Lower lobe of right lung (tissue), 2 donors: ENCODE measurements at places on chromosomes 2 and 18. TPM values are rescaled to one million over a fixed set of nuclear protein-coding genes. Genes with fewer than 3 reads are reported as not detected.
A peak's percentile ranks its signal among the peaks of the same experiment; 100 is the strongest.

- H3K27ac ChIP-seq: no peak overlapping the region
- no peaks in the 10 kb centered on the region for H3K27me3 ChIP-seq
- H3K36me3 ChIP-seq: no peaks in the 10 kb centered on the region
- no peak overlapping the region for H3K4me3 ChIP-seq
These were observed 1271.7 kb downstream of the CNTNAP5 start for GRCh38 chr2:125296742-125297141.

- no peaks in the 10 kb centered on the region for H3K36me3 ChIP-seq
- H3K4me1 ChIP-seq: no peaks in the 10 kb centered on the region
These were observed 1059.3 kb upstream of the GYPC start for GRCh38 chr2:125596612-125597011.

DNA sequence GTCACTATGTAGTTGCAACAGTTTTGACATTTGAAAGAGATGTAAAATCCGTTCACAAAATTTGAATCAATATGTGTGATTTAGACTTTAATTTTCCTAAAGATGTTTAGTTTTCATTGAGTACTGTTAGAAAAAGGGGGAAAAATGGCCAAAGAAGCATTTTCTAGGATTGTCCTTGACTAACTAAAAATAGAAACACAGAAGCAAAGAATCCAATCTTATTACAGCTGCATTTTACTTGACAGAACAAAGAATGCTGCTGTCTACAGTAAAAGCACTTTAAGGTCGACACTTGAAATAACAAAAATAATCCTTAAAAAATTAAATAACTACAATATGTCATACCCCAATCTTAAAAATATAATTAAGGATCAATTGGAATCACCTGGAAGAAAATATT, 48.9 kb downstream of the FRZB start:
- no peak for DNase-seq
- no peaks in the 10 kb centered on the region for H3K27me3 ChIP-seq
- H3K4me1 ChIP-seq: no peaks in the 10 kb centered on the region
- H3K4me3 ChIP-seq: no peak overlapping the region
- no peaks in the 10 kb centered on the region for H3K36me3 ChIP-seq

DNA sequence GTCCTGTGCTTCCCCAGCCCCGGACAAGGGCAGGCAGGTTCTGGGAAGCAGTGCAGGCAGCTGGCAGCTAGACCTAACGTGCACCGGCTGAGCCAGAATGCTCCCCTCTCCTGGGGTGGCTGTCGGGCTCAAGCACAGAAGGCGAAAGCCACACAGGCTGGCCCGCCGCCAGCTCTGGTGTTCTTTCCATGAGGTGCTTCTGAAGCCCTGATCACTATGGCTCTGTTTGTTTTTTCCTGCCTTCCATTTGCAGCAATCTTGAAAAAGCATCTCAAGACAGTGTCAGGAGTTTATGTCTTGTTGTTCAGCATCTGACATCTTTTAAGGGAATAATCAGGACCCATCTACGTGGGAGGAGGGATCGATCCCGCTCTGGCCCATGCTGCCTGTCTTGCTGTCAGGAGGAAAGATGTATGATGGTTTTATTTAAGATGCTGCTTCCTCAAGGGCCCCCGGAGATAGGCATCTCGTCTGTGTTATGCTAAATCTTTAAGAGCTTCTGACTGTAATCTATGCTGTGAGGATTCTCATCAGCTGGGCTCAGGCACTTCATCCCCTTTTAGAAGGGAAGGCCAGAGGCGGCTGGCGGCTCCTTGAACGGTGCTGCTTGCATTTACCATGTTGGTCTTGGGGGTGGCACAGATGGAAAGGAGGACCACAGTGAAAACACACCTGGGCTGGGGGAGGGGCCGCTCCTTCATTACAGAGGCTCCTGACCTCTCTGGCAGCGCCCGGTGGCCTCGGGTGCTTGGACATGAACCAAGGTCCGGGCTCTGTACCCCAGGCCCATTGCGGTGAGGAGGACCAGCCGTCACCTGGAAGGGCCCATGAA, 118.5 kb upstream of the HDAC4 start:
- H3K36me3 ChIP-seq: no peaks in the 10 kb centered on the region
- no peaks in the 10 kb centered on the region for H3K27me3 ChIP-seq
- DNase-seq: peak; percentile 52
- no peak overlapping the region for H3K4me3 ChIP-seq
- no peaks in the 10 kb centered on the region for H3K4me1 ChIP-seq

DNA sequence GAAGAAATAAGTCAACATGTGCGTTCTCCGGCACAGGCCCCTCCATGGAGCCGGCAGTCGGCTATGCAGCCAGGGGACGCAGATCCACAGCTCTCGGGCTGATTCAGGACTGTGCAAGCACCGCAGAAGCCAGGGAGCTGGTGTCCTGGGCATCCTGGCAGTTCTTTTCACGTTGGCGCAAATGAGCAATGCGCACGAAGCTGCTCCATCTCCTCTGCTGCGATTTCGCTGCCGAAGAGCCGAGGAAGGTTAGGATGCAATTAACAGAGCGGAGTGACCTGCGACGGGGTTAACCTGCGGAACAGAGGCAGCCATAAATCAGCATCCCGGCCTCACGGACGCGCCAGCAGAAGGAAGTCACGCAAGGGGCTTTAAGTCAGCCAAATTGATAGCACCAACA, 107.1 kb upstream of the POU3F3 start:
- no peaks in the 10 kb centered on the region for H3K4me1 ChIP-seq
- no peak overlapping the region for H3K27ac ChIP-seq
- no peaks in the 10 kb centered on the region for H3K36me3 ChIP-seq
- no peak for DNase-seq
- H3K4me3 ChIP-seq: no peak overlapping the region

GRCh38 chr2:197071790-197072436, 145.4 kb upstream of the PGAP1 start:
- H3K4me1 ChIP-seq: no peaks in the 10 kb centered on the region
- no peak overlapping the region for H3K27ac ChIP-seq
- no peak overlapping the region for H3K4me3 ChIP-seq
- no peaks in the 10 kb centered on the region for H3K27me3 ChIP-seq
- no peak for DNase-seq
- peaks cover 19% of the 10 kb centered on the region for H3K36me3 ChIP-seq

DNA sequence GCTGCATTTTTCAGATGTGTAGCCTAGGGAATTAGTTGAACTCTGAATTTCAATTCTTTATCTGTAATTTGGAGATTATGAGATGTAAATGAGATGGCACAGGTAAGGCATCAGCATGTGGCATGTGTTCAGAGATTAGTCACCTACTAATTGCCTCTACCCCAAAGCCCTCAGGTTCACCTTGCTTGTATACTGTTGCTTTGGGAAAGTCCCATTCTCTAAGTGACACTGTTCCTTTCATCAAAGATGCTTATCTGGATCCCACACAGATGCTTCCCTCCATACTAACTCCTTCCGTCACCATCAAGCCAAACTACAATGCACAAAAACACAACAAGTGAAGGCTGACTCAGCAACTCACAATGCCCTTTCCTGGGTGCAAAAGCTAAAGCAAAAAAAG, 143.7 kb downstream of the LRATD1 start:
- no peak for DNase-seq
- H3K4me3 ChIP-seq: no peak overlapping the region
- no peaks in the 10 kb centered on the region for H3K27me3 ChIP-seq
- H3K27ac ChIP-seq: no peak overlapping the region

DNA sequence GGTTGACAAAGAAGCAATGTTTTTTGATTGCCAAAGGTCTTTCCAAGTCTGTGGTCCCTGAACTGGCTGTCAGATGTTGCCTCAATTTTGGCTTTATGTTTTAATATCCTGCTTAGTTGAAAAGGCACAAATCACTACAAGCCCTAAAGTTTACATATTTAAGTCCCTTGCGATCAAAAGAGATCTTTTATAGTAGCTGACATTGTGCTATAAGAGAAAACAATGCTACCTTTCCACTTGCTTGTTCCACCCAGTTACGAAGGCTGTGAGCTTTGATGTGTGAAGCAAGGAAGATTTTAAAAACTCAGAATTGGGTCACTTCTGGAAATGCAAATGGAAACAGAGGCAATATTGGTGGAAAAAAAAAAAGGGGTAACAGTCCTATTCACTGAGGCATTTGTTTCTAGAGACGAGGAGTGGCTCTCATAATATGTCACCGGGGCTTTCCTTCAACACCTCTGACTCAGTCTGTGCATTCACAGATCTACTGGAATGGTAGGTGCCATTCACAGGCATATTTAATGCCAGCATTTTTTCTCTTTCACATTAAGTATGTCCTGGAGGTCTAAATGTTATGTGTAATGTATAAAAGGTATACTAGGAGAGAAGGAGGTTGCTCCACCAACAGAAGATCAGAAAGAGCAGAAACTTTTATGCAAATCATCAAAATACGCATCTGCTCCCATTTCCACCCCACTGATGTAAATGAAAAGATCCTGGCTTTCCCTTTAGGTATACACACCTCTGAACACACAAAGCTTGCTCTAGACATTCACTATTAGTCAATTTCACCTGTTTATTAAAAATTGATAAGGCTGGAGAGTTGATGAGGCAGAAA, 91.8 kb downstream of the TGIF1 start:
- no peak for DNase-seq
- no peak overlapping the region for H3K27ac ChIP-seq
- no peaks in the 10 kb centered on the region for H3K36me3 ChIP-seq
- H3K4me1 ChIP-seq: no peaks in the 10 kb centered on the region
- H3K4me3 ChIP-seq: no peak overlapping the region

DNA sequence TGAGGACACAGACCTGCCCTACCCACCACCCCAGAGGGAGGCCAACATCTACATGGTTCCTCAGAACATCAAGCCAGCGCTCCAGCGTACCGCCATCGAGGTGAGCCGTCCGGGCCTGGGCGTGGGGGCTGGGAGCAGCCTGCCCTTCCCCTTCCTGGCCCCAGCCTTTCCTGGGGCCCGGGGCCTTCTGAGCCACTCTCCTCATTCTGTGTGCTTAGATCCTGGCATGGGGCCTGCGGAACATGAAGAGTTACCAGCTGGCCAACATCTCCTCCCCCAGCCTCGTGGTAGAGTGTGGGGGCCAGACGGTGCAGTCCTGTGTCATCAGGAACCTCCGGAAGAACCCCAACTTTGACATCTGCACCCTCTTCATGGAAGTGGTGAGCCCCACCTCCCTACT, 157.9 kb downstream of the DYSF start:
- H3K27me3 ChIP-seq: no peaks in the 10 kb centered on the region
- H3K36me3 ChIP-seq: no peaks in the 10 kb centered on the region

DNA sequence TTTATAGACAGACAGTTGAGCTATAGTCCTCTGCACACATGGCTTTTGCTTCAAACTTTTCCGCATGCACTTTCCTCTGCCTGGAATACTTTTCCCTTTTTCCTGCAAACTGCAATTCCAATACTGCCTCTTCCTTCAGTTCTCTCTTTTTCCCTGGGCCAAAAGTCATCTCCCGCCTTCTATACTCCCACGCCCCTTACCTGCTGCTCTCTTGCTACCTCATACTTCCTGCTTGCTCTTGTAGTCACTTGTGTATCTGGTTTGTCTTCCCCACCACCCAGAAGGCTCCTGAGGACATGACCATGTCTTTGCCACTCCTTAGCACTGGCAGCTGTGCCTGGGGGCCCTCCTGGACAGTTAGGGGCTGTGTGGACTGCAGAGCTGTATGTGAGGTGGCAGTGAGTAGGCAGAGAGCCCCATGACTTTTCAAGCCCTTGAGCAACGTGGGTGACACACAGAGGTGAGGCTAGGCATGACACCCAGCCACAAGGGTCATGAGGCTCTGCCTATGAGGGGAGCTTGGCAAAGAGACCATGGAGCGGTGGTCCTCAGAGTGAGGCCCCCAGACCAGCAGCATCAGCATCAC, 23.2 kb downstream of the SPEG start:
- peaks cover 23% of the 10 kb centered on the region for H3K27me3 ChIP-seq
- DNase-seq: no peak
- no peak overlapping the region for H3K4me3 ChIP-seq
- no peak overlapping the region for H3K27ac ChIP-seq

DNA sequence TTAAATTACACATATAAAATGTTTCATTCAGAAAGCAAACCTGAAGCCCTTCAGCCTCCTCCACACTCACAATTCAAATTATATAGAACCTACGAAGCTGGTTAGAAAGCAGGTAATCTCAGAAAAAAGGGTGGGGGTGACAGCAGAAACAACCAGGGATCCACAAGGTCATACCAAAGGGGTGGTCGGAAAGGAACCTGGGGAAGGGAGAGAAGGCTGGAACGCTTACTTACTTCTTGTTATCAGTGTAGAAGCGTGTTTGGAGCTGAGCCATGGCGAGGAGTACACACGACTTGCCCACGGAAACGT, 316 bp downstream of the WDR12 start:
- peaks cover 23% of the 10 kb centered on the region for H3K4me1 ChIP-seq
- DNase-seq: no peak
- peak overlapping the region; percentile 63 for H3K4me3 ChIP-seq
- no peaks in the 10 kb centered on the region for H3K27me3 ChIP-seq

DNA sequence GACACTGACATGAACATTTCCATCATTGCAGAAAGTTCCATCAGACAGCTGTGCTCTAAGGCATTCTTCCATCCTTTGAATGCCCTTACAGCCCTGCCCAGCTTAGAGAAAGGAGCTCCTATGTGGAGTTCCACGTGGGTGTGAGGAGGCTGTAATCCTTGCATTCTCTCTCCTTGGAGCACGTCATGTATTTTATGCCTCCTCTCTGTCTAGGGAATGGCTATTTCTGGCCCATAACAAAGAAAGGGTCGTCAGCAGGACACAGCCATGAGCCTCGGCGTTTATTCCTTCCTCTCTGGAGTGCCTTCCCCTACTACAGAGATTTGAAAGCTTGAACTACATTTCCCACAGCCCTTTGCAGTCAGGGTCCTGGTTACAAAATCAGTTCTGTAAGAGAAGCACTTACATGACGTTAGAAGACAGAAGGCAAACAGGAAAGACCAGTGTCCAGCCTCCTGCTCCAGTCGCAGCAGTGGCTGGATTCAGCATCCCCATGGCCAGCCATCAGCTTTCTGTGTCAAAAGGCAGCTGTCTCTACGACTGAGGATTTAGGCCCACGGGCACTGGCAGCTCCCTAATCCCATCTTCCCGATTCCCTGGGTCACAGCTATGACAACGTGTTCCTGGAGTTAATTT, 234.9 kb downstream of the TFCP2L1 start:
- no peaks in the 10 kb centered on the region for H3K4me1 ChIP-seq
- H3K36me3 ChIP-seq: no peaks in the 10 kb centered on the region
- peaks cover 6% of the 10 kb centered on the region for H3K27me3 ChIP-seq

- no peaks in the 10 kb centered on the region for H3K36me3 ChIP-seq
- H3K4me3 ChIP-seq: no peak overlapping the region
- no peaks in the 10 kb centered on the region for H3K27me3 ChIP-seq
- no peaks in the 10 kb centered on the region for H3K4me1 ChIP-seq
- DNase-seq: no peak
These were observed 567.6 kb downstream of the PLCL1 start for GRCh38 chr2:198371921-198372543.

GRCh38 chr2:240226672-240227537, 86.4 kb upstream of the OTOS start:
- no peak overlapping the region for H3K27ac ChIP-seq
- H3K36me3 ChIP-seq: no peaks in the 10 kb centered on the region
- no peak overlapping the region for H3K4me3 ChIP-seq
- H3K27me3 ChIP-seq: peaks cover 3% of the 10 kb centered on the region
- no peaks in the 10 kb centered on the region for H3K4me1 ChIP-seq
- peak; percentile 21 for DNase-seq

GRCh38 chr2:74584088-74584645, 29.6 kb downstream of the DOK1 start:
- no peaks in the 10 kb centered on the region for H3K36me3 ChIP-seq
- no peak overlapping the region for H3K27ac ChIP-seq

- no peaks in the 10 kb centered on the region for H3K36me3 ChIP-seq
- H3K27me3 ChIP-seq: no peaks in the 10 kb centered on the region
- DNase-seq: no peak
- H3K4me3 ChIP-seq: no peak overlapping the region
- H3K27ac ChIP-seq: no peak overlapping the region
These were observed 183.6 kb downstream of the BABAM2 start for GRCh38 chr2:28074137-28074536.

The MARCHF4 gene
- 0.12 TPM for total RNA-seq

The ICA1L gene
- total RNA-seq: 5.6 TPM

The QPCT gene
- 8.6 TPM for total RNA-seq

The ERFE gene
- total RNA-seq: not detected
